ENCODE measurements at places on chromosomes 13 and 19.

DNA sequence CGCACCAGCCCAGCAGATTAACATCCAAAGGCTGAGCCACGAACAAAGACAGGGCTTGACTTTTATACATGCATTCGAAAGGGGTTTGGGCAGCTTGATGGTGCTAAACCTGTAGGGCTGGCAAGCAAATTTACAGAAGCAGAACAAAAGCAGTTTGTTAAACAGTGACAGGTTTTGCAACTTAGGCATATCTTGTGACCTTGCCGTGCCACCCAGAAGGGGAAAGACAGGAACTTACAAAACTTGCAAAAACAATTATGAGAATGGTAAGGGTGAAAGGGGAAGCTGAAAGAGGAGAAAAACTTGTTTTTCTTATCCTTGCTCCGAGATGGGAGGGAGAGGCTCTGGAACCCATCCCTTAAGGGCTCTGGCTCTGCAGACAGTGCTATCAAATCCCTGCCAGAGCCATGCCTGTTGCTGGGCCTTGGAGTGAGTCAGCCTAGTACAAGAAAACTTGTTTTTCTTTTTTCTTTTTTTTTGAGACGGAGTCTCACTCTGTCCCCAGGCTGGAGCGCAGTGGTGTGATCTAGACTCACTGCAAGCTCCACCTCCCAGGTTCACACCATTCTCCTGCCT, 1325.2 kb upstream of the PRR20A start:
- no peak for DNase-seq

GRCh38 chr13:30172593-30173302, 134.6 kb downstream of the KATNAL1 start:
- no peak for DNase-seq

DNA sequence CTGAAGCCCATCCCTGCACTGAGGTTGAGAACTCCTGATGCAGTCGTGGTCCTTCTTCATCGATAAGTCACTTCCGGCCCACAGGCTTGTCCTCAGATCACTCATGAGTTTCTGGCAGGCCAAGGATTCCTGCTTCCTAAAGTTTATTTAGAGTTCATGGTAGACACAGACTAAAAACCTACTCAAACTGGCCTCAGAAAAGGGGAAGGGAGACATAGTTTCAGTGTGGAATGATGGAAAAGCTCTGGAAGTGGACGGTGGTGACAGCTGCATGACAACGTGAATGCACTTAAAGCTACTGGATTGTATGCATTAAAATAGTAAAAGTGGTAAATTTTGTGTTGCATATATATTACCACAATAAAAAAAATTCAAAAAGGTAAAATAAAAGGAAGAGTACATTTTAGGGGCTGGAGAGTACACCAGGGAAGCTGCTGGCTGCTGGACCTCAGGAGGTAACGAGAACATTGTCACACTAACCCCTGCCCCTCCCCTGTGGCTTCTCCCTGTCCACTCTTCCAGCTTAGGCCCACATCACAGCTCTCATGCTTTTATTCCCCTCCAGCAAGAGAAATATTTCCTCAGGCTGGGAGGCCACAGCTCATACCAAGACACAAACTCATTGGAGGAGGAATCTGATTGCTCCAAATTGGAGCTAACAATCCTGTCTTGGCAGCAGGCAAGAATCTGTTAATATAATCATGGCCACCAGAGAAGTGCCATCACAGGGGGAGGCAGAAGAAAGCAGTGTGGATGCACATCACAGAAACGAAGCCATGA, 741.0 kb downstream of the UQCRFS1 start:
- DNase-seq: no peak

DNA sequence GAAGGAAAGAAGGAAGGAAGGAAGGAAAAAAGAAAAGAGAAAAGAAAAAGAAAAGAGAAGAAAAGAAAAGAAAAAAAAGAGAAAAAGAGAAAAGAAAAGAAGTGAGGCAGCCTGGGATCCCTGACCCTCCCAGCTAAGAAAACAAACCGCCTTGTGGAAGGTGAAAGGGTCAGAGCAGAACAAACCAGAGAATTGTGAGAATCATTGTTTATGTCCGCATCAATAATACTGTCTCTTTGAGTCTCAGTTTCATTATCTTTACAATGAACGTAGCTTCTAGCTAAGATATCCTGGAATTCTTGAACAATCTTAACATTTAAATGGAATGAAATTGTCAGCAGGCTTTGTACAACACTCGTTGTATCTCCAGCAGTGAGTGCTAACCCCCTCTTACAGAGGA, 66.4 kb upstream of the SERP2 start:
- DNase-seq: no peak

DNA sequence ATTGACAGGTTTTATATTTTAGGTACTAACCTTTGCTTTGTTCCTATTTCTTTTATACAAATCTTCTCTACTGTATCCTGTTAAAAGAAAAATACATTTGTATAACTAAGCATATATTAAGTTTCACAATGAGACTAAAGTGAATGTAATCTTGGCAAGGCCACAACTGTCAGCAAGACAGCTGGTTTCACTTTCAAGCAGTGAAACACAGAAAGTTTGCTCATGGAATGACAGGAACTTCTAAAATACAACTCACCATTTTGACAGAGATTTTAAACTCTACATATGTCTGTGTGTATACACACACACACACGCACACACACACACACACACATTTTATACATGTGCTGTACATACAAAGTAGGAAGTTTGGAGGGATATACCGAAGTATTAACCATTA, 53.3 kb downstream of the PARP4 start:
- DNase-seq: no peak

- no peak for DNase-seq
These were observed 1594.5 kb upstream of the PCDH20 start for GRCh38 chr13:63010072-63010658.

DNA sequence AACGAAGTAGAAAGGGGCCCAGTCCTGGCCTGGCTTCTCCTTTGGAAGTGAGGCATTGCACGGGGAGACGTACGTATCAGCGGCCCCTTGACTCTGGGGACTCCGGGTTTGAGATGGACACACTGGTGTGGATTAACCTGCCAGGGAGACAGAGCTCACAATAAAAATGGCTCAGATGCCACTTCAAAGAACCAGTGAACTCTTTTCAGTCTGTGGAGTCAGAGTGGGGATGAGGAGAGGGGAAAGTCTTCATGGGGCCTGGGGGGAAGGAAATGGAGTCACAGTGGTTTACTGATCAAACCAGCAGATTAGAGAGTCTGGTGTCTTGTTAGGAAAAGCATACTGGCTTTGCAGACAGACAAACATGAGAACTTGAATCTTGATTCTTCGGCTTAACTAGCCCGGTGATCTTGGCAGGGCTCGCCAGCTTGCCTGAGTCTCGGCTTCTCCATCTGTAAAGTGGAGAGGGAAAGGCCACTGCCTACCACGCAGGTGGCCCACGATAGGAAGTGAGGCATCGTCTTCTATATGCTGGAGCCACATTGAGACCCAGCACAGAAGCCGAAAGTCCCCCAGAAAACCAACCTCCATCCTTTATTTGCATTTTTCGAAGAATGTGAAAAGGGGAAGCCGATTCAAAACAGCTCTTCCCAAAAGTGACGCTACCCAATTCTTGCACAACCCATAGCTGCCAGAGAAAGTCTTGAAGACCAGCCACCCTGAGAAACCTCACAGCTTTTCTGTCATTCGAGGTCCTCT, at the start of gene FFAR1:
FFAR1 (plus strand) TSS at position 732 of the 759 bp plus-strand sequence. CDS start 3,650 bp downstream, outside the sequence.
- DNase-seq: no peak

GRCh38 chr19:18733196-18733647, 49.7 kb downstream of the CRTC1 start:
- DNase-seq: no peak

Measured in SW 1271 (cell line).